ENCODE measurements at places on chromosomes 5 and 9. TPM values are rescaled to one million over a fixed set of nuclear protein-coding genes. Genes with fewer than 3 reads are reported as not detected.

ANKRD55 gene
- total RNA-seq = not detected

CDKN2A gene
- 0.49 TPM for total RNA-seq

RUSC2 gene
- total RNA-seq = 25.1 TPM

PCDHGA2 gene
- 6.2 TPM for total RNA-seq

MYOT gene
- total RNA-seq = 22.4 TPM

RETREG1 gene
- 197 TPM for total RNA-seq

IL4 gene
- not detected for total RNA-seq

PCDHB13 gene
- total RNA-seq = 2.6 TPM

FKTN gene
- 6.5 TPM for total RNA-seq

RLN2 gene
- not detected for total RNA-seq

SLC6A7 gene
- not detected for total RNA-seq

CAMSAP1 gene
- 17.6 TPM for total RNA-seq

PCDHGB4 gene
- 4.6 TPM for total RNA-seq

TBC1D9B gene
- total RNA-seq = 37.1 TPM

N4BP3 gene
- 2.9 TPM for total RNA-seq

PCDHA8 gene
- not detected for total RNA-seq

IFNK gene
- not detected for total RNA-seq

ABLIM3 gene
- 134 TPM for total RNA-seq

FLT4 gene
- total RNA-seq = 5.5 TPM

PRLR gene
- 0.38 TPM for total RNA-seq

Measured in Right ventricle myocardium inferior (tissue), 1 donor.